ENCODE measurements at places on chromosomes 5 and 9. TPM values are rescaled to one million over a fixed set of nuclear protein-coding genes. Genes with fewer than 3 reads are reported as not detected.

- no peak overlapping the region for H3K4me3 ChIP-seq
- no peaks in the 10 kb centered on the region for H3K4me1 ChIP-seq
- no peak overlapping the region for H3K27ac ChIP-seq
- H3K36me3 ChIP-seq = no peaks in the 10 kb centered on the region
- H3K27me3 ChIP-seq = no peaks in the 10 kb centered on the region
Measured at GRCh38 chr9:108698231-108698630, 157.6 kb downstream of the ACTL7B start.

GRCh38 chr5:106423109-106423897, 1247.4 kb downstream of the EFNA5 start:
- no peak overlapping the region for H3K27ac ChIP-seq
- no peaks in the 10 kb centered on the region for H3K36me3 ChIP-seq
- H3K27me3 ChIP-seq = no peaks in the 10 kb centered on the region
- H3K4me1 ChIP-seq = no peaks in the 10 kb centered on the region

GRCh38 chr5:180251141-180251540, 40.7 kb downstream of the MAPK9 start:
- H3K27me3 ChIP-seq = no peaks in the 10 kb centered on the region
- H3K36me3 ChIP-seq = peaks cover 21% of the 10 kb centered on the region
- no peaks in the 10 kb centered on the region for H3K4me1 ChIP-seq
- no peak overlapping the region for H3K27ac ChIP-seq

- no peak for DNase-seq
- H3K36me3 ChIP-seq = no peaks in the 10 kb centered on the region
- H3K27ac ChIP-seq = peak overlapping the region; percentile 74
- H3K4me3 ChIP-seq = no peak overlapping the region
- H3K4me1 ChIP-seq = no peaks in the 10 kb centered on the region
Measured at GRCh38 chr5:9543311-9543920, 2.5 kb downstream of the SEMA5A start.

DNA sequence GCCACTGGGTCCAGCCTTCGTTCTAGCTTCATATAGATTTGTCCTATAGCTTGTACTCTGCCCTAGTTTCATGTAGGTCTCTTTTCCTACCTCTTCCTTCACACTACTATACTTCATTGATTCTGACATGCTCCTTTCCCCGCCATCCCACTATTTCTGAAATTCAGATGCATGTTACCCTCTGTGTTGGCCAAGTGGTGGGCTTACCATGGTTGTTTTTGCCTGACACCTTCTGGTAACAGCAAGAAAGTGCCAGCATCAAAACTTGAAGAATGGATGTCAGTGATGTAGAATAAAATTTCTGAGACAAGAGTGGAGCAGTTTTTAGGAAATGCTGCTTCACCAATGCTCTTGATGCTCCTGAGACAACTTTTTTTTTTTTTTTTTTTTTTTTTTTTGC, 19.5 kb upstream of the SERINC5 start:
- no peak overlapping the region for H3K4me3 ChIP-seq
- H3K27me3 ChIP-seq = no peaks in the 10 kb centered on the region
- no peak overlapping the region for H3K27ac ChIP-seq
- H3K36me3 ChIP-seq = no peaks in the 10 kb centered on the region
- DNase-seq = no peak
- H3K4me1 ChIP-seq = no peaks in the 10 kb centered on the region

GRCh38 chr5:1476181-1476966, 31.1 kb upstream of the SLC6A3 start:
- H3K4me3 ChIP-seq = no peak overlapping the region
- DNase-seq = no peak
- no peak overlapping the region for H3K27ac ChIP-seq

- H3K4me1 ChIP-seq = no peaks in the 10 kb centered on the region
- H3K4me3 ChIP-seq = peak overlapping the region; percentile 64
- no peak for DNase-seq
- H3K27ac ChIP-seq = peak overlapping the region; percentile 68
- no peaks in the 10 kb centered on the region for H3K27me3 ChIP-seq
Measured at GRCh38 chr5:17219006-17219422, 1.6 kb downstream of the BASP1 start.

- H3K36me3 ChIP-seq = no peaks in the 10 kb centered on the region
- no peaks in the 10 kb centered on the region for H3K27me3 ChIP-seq
- no peak overlapping the region for H3K27ac ChIP-seq
- no peak for DNase-seq
- H3K4me1 ChIP-seq = no peaks in the 10 kb centered on the region
- no peak overlapping the region for H3K4me3 ChIP-seq
Measured at GRCh38 chr5:111282798-111283197, 58.6 kb downstream of the CAMK4 start.

Gene CD74
- total RNA-seq = 382 TPM

Gene IRGM
- 0.66 TPM for total RNA-seq

Gene LCN10
- total RNA-seq = 6.9 TPM
